ENCODE measurements at places on chromosomes 11 and 22.

GRCh38 chr11:79406376-79406775 is 34.5 kb downstream of the TENM4 start:
- no peak for DNase-seq

- DNase-seq, result no peak
Measured at GRCh38 chr11:47998733-47999359, 18.5 kb downstream of the PTPRJ start.

GRCh38 chr22:35381424-35382009 is 621 bp downstream of the HMOX1 start:
- no peak for DNase-seq

- no peak for DNase-seq
Measured at GRCh38 chr11:65599216-65599954, 3.8 kb upstream of the KCNK7 start.

GRCh38 chr22:49994361-49995040 is 18.1 kb downstream of the IL17REL start:
- no peak for DNase-seq

DNA sequence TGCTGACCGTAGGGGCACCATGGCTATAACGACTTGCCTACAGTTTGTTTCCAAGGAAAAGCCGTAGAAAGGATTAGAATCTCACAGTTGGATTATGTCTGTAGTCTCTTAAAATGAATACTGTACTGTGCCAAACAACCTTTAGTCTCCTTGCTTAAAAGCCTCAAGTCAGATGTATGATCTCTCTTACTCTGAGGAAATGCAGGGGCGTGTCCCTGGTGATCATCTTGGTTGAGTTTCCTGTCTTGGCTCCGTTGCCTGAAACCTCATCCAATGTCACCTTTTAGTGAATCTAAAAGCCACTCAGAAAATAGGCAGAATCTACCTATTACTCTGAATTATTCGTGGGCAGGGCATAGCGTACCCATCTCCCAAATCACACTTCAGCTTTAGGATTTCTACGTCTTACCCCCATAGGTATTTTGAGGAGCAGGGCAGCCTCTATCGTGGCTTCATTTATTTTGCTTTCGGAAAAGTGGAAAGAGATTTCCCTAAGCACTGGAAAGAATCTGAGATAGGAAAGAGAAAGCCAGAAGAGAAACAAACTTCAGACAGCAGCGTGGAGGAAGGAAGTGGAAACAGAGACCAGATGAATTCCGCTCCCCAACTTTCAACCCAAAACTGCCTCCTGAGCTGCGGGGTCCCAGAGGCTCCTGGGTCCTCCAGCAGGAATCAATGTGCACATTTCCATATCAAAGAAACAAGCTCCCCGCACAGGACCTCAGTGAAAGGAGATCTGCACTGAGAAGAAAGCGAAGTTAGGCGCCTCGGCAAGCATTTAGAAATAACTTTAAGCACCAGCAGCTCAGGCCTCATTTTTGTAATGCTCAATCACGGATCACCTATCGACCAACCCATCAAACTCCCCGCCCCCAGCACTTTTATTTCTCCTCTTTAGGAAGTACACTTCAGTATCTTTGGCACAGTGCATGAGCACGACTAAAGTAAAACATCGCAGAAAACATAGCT is 245.8 kb downstream of the ETS1 start:
- DNase-seq, result no peak

GRCh38 chr11:33187998-33188722 is 26.9 kb upstream of the CSTF3 start:
- no peak for DNase-seq

DNA sequence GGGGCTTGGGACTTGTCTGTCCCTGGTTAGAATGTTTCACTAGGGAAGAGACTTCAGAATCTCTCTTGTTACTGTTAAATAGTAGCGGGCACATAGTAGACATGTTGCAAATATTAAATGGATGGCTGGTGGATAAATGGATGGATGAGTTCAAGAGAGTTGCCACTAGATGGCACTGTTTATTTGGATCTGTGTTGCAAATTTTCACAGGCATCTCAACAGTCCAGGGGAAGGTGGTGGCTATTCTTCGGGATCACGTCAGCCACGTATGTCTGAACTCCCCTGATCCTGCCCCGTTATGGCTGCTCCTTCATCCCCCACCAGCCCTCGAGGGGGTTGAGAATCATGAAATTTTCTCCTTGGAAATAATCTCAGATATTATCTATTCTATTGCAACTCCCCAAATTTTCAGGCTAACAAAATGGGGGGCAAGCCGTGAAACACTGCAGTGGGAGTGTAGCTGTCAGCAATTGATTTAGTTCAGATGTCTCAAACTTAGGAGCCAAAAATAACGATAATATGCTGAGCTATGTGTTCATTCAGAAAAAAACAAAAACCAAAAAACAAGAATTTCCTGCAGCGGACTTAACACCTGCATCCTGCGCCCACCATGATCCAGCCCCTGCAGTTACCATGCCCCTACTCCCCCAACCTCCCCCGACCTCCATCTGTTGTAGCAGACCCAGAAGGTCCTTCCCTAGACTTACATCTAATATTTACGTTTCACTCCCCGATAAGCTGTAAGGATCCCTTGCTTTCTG is 29.1 kb upstream of the BIRC3 start:
- peak; percentile 36 for DNase-seq

- DNase-seq, result no peak
Measured at GRCh38 chr22:40265783-40266182, 80.5 kb upstream of the ADSL start.

DNA sequence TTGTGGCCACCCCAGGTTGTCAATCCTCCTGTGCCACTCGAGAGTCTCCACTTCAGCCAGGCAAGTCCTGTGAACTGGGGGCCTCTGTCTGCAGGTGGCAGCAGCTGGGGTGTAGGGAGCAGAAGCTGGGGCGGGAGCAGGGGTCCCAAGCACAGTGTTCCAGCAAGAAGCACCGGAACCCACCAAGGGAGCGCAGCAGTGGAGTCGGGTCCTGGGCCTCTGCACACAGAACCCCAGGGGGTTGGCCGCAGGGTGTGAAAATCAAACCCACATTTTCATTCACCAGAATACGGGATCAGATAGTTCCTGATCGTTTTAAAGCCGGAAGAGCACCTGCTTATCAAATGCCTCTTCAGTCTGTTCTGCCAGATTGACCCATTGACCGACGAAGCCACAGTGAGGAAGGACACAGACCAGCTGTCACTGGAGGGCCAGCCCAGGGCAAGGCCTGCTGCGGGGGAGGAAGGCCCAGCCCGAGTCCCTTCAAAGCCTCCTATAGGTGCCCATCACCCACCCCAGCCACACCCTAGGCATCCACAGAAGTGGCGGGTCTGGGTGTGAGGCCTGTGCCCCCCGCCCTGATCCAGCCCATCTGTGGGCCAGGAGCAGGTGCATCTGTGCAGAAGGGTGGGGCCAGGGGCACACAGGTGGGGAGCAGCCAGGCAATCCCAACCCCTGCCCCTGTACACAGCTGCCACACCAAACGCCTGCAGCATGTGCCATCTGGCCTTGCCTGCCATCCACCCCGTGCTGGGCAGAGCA is 34.1 kb downstream of the RSPH14 start:
- no peak for DNase-seq

- no peak for DNase-seq
Measured at GRCh38 chr11:118641397-118642019, 34.1 kb downstream of the PHLDB1 start.

GRCh38 chr11:34864424-34864823 is 51.8 kb downstream of the APIP start:
- DNase-seq, result no peak

- no peak for DNase-seq
Measured at GRCh38 chr11:116603728-116604323, 169.0 kb downstream of the BUD13 start.

DNA sequence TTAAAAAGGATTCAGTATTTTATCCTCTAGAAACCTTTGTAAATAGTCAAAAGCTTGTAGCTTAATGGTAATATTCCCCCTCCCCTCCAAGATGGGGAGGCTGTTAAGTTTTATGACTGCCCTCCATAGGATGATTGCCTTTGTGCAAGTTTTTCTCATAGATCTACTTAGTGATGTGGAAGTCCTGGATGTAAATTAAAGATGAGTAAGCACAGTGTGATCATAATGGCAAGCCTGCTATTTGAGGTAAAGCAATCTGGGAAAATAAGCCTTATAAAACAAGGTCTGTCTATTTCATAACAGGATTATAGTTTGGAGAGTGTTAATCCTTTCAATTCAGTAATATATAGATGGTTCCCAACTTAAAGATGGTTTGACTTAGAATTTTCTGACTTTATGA is 216.3 kb downstream of the DDX10 start:
- DNase-seq, result no peak

DNA sequence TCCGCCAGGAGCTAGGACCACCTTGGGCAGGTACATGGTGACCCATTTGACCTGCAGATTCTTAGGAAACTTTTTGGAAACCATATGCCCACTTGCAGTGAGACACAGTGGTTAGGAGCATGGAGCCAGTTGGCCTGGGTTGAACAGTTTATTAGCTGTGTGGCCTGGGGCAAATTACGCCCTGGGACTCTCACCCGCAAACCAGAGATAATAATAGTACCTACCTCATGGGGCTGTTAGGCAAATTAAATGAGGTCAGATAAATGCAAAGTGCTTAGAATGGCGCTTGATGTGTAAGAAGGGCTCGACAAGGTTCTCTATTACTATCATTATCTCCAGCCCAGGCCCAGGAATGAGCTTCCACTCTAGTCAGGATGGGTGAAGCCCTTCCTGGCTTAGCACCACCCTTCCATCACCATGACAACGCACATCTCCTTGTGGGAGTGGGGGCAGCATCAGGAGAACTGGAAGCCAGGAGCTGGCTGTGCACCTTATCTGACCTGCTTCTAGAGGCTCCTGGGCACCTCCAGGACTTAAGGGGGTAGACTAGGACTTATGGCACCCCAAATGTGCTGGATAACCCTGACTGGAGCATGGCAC is 5.1 kb downstream of the SYT12 start:
- DNase-seq, result no peak

GRCh38 chr22:44441401-44442185 is 56.4 kb downstream of the RTL6 start:
- no peak for DNase-seq

Data from D721Med (cell line).